ENCODE measurements at places on chromosomes 12 and 14.

GRCh38 chr14:24910408-24910986 is 139.4 kb downstream of the STXBP6 start:
- DNase-seq = no peak

GRCh38 chr14:88616697-88617096 is 53.9 kb downstream of the ZC3H14 start:
- DNase-seq = no peak

DNA sequence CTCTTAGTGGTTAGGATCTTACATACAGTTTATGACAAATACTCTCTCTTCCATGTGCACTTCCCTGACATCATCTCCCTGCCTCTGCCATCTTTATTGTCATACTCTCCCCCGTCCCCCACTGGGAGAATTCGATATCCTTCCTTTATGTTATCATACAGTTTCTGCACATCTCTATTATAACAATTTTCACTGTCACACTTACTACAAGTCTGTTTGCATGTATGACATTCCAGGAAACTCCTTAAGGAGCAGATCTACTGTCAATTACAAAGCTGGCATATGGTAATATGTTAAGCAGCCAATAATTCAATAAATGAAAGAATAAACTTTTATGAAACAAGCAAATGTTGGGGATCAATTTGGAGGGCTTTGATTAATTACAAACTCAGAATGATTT is 91.1 kb downstream of the KCNH5 start:
- DNase-seq = no peak

- no peak for DNase-seq
Measured at GRCh38 chr14:99601361-99601831, 2.6 kb downstream of the CCDC85C start.

- DNase-seq = no peak
Measured at GRCh38 chr12:52641468-52641867, 10.5 kb downstream of the KRT2 start.

- DNase-seq = no peak
Measured at GRCh38 chr14:88584451-88584850, 21.6 kb downstream of the ZC3H14 start.

DNA sequence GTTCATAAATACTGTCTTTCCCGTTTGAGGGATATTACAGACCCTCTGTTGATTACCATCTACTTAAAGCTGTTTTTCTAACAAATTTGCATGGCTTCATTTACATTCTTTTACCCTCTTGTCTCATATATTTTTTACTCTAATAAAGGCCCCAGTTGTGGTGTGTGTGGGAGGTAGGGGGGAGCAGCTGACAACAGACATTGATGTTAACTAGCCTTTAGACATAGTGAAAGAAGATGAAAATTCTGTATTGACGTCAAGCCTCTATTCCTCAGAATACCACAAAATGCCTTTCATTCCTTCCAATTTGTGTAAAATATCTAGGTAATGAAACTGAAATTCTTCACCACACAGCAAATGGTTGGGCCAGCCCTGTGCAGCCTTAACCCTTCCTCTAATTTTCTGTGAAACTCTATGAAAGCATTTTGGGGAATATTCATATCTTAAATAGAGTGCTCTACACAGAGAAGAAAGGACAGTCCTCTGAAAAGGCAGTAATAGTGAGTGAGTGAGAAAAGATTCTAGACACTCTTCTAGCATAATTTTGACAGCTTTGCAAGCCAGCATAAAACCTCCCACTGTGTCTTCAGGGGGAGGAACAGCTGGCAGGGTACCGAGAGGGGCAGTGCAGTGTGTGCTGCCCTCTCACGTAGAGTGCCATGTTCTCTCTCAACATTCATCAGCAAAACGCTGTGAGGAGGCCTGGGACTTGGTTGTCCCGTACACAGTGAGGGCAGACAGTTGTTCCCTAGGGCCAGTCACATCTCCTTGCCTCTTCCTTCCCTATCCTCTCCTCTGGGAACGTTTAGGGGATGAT is 20.1 kb upstream of the CERS5 start:
- DNase-seq = peak; percentile 81

DNA sequence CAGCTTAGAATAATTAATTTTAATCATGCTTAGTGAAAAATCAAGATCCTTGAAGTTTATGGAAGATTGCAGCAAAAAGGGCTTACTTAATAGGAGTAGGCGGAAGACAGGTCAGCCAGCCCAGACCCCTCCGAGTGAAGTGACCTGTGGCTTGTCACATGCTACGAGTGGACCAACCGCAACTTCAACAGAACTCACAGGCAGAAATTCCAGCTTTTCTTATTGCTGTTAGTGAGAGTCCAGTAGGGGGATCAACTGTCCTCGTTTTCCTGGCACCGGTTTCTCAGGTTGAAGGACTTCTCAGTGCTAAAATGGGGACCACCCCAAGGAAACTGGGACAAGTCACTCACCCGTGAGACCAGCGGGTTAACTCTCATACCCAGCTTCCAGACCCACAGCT is 72.9 kb downstream of the ACACB start:
- no peak for DNase-seq

GRCh38 chr12:39581592-39581991 is 38.0 kb downstream of the ABCD2 start:
- no peak for DNase-seq

GRCh38 chr12:27922531-27923139 is 49.9 kb downstream of the PTHLH start:
- DNase-seq = no peak

DNA sequence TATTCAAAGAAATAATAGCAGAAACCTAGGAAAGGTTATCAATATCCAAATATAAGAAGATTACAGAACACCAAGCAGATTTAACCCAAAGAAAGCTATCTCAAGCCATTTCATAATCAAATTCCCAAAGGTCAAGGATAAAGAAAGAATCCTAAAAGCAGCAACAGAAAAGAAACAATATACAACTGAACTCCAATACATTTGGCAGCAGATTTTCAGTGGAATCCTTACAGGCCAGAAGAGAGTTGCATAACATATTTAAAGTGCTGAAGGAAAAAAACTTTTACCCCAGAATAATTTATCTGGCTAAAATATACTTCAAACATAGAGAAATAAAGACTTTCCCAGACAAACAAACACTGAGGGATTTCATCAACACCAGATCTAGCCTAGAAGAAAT is 54.3 kb downstream of the DENND5B start:
- no peak for DNase-seq

GRCh38 chr12:112595410-112595809 is 176.7 kb downstream of the PTPN11 start:
- DNase-seq = no peak

- DNase-seq = no peak
Measured at GRCh38 chr12:125099409-125099782, 34.2 kb downstream of the AACS start.

DNA sequence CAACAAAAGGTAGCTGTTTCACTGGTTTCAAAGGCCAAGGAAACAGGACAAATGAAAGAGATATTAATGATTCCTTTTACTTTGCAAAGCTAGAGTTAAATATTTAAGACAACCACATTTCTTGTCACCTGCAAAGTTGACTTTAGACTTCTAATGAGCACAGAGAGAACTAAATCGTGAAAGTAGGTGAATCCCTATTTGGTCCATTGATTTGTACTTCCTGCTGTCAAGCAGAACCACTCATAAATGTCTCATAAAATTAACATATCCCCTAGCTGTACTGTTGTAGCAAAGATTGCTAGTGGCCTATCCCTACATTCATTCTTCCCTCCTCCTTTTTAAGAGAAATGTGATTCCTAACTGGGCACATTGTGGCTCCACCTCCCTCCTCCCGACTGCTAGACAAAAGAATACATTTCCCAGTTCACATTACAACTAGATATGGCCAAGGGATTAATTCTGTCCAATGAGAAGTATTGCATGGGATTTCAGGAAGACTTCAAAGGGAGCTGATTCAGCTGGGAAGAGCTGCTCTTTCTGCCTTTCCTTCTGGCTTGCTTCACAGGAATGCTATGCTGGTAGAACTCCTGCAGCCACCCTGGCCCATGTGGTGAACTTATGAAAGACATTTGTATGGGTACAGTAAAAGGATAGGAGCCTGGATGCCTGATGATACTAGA is 227.5 kb upstream of the ABCD2 start:
- no peak for DNase-seq

GRCh38 chr14:101031721-101032120 is 128.2 kb upstream of the RTL1 start:
- no peak for DNase-seq

DNA sequence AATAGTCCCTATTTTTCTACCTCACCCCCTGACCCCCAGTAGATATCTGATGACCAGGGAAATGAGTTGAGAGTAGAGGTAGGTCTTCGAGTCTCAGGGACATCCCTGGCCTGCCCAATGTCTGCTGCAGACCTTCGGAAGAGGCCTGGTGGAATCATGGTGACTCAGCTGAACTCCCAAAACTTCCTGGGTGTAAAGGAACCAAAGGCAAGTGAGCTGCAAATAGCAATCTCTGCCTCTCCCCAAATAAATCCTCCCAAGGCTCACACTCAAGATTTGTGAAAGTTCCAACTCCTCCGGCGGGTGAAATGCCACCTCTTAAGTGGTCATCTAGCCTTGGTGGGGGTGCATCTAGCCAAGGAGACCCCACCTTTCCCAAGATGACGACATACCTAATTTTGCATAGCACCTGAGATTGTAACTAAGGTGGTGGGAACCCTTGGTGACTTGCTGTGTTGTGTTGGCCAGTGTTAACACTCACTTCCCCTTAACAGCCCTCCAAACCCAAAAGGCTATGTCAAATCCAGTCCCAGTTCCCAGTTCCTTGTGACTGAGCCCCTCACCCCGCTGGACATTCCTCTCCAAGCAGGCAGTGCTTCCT is 6.3 kb downstream of the ZFP36L1 start:
- no peak for DNase-seq

- no peak for DNase-seq
Measured at GRCh38 chr12:121939186-121939585, 20.8 kb downstream of the CFAP251 start.

- DNase-seq = no peak
Measured at GRCh38 chr14:102013669-102014200, 49.4 kb downstream of the DYNC1H1 start.

- no peak for DNase-seq
Measured at GRCh38 chr14:20247646-20248246, 8.7 kb downstream of the OR11H4 start.

DNA sequence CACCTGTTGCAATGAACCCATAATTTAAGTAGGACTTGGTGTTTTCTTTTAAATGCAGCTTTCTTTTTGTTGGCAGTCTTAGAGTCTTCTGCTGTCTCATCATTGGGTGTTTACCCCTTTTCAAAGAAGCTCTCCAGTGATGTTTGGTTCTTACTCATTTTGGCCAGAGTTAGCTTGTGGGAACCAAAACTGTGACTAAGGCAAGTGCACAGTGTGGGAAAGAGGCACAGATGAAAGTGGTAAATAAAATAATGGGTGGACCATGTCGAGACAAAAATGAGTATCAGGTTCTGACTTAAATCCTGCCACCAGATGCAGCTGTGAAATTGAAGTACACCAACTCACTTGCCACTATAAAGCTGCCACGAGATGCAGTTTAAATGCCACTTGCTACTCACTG is 615.4 kb upstream of the MIS18BP1 start:
- DNase-seq = no peak

DNA sequence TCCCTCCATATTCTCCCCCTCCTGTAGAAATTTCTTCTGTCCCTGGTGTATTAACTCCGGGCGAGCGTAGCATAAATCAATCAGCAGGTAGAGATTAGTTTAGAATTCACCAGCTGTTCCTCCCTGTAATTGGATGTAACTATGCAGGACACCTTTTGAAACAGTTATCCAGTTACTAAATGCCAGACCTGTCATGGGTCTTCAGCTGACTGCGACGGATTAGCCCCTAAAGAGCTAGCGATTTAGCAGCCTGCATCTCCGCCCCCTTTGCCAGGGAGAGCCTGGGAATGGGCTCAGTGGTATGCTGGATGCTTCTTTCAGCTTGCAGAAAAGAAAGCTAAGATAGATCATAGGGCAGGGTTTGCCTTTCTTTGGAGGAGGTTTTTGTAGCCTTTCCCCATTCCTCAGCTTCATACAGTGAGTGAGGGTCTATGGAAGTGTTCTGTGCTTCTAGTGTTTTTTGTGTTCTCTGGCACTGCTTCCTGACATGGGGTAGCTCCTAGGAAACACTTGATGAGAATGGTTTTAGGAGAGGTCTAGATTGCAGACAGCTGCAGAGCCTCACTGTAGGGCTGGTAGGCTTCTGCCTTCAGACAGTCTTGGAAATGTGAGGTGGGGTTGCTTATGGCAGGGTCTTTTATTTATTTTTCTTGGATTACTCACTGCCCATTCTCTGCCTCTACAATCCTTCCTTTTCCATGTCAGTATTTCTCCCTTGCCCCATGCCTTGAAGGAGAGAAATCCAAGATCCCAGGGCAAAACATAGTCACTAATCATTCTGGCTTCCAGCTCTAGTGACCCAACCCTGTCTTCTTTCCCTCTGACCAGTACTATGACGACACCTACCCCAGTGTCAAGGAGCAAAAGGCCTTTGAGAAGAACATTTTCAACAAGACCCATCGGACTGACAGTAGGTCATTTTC is 16.7 kb downstream of the COPZ1 start:
- no peak for DNase-seq

- DNase-seq = no peak
Measured at GRCh38 chr12:49948866-49949845, 1.4 kb upstream of the AQP2 start.

- DNase-seq = no peak
Measured at GRCh38 chr14:50088117-50088515, 28.3 kb downstream of the VCPKMT start.

DNA sequence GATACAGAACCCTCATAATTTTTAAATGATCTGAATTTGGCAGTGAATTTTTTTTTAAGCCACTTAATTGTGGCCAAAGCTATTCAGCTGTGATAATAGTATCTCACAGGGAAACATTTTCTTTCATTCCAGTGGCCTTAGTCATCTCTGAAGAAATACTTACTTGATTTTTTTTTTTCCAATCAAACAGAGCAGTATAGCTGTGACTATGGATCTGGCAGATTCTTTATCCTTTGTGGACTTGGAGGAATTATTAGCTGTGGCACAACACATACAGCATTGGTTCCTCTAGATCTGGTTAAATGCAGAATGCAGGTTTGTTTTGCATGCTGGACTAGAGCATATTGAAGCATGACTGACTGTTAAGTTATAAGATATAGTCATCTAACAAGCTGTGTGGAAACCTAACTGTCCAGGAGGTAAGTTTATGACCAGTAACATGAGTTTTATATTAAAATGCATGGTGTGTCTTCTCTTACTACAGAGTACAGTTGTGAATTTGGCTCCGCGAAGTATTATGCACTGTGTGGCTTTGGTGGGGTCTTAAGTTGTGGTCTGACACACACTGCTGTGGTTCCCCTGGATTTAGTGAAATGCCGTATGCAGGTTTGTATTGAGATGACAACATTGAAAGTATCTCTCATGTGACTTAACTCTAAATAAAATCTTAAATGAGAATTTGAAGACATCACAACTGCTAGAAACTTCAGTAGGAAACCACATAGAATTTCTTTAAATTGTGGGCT is 1.9 kb downstream of the SLC25A3 start:
- peak; percentile 54 for DNase-seq

GRCh38 chr14:36313206-36313605 is 7.2 kb downstream of the MBIP start:
- DNase-seq = no peak

DNA sequence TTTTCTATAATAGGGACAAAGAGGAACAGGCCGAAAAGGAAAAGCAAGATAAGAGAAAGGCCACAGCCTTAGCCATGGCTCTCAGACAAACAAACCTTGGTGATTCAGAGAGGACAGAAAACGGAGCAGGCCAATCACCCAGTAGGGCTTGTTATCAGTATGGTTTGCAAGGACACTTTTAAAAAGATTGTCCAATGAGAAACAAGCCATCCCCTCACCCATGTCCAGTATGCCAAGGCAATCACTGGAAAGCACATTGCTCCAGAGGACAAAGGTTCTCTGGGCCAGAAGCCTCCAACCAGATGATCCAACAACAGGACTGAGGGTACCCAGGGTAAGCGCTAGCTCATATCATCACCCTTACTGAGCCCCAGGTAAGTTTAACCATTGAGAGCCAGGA is 243.8 kb upstream of the BTG1 start:
- DNase-seq = no peak
